ENCODE measurements at places on chromosomes 4 and X. TPM values are rescaled to one million over a fixed set of nuclear protein-coding genes. Genes with fewer than 3 reads are reported as not detected.

Gene PRDM8
- total RNA-seq: 3.5 TPM

Gene PLXNB3
- total RNA-seq: 0.94 TPM

Gene SRD5A3
- total RNA-seq: 17.4 TPM

Gene CLCN5
- total RNA-seq: 4.0 TPM

Gene ARMCX2
- total RNA-seq: 74.2 TPM

Gene FOXR2
- not detected for total RNA-seq

Gene ERAS
- total RNA-seq: not detected

Gene SLC26A1
- not detected for total RNA-seq

Gene RBMX2
- 21.1 TPM for total RNA-seq

Gene PLAC8
- total RNA-seq: not detected

Gene SERPINA7
- not detected for total RNA-seq

Gene PRR32
- total RNA-seq: not detected

Gene S100G
- not detected for total RNA-seq

Gene ANK2
- 100 TPM for total RNA-seq

Gene FREM3
- not detected for total RNA-seq

Gene PITX2
- total RNA-seq: not detected

Gene PRDM5
- total RNA-seq: 11.0 TPM

Gene TLR2
- 0.10 TPM for total RNA-seq

Gene ASB12
- total RNA-seq: not detected

Gene GPR143
- not detected for total RNA-seq

Gene HS3ST1
- total RNA-seq: 0.49 TPM

Gene C4orf51
- not detected for total RNA-seq

Gene LYAR
- total RNA-seq: 10.7 TPM

Gene BST1
- 9.5 TPM for total RNA-seq

Gene NAT8L
- total RNA-seq: 1.6 TPM

Gene ZNF674
- total RNA-seq: 1.9 TPM

Gene EBP
- 21.5 TPM for total RNA-seq

Gene PRPS1
- 14.5 TPM for total RNA-seq

Gene MAGEB2
- not detected for total RNA-seq

Gene CTAG1B
- not detected for total RNA-seq

Gene SRPK3
- total RNA-seq: 0.12 TPM

Gene PLP1
- 4.9 TPM for total RNA-seq

Gene KCND1
- total RNA-seq: 5.0 TPM

Gene XAGE2
- not detected for total RNA-seq

Gene SSX2
- total RNA-seq: not detected

Gene NDP
- total RNA-seq: 0.31 TPM

Gene NIPAL1
- total RNA-seq: not detected

Gene PAGE4
- total RNA-seq: not detected

Gene AKAP4
- total RNA-seq: not detected

Gene NUDT11
- 9.5 TPM for total RNA-seq

Gene SRPX
- total RNA-seq: 3,060 TPM

Gene IL21
- total RNA-seq: not detected

Gene RAB41
- total RNA-seq: not detected

Gene NDUFB11
- total RNA-seq: 44.9 TPM

Gene SPANXN3
- total RNA-seq: not detected

Gene HS6ST2
- 0.05 TPM for total RNA-seq

Gene CRMP1
- 0.06 TPM for total RNA-seq

Gene GCNA
- 5.6 TPM for total RNA-seq

Data from cardiac ventricle fibroblast (primary cell).